Mucosa of descending colon (tissue), 3 donors: ENCODE measurements at places on chromosomes 2 and 18. TPM values are rescaled to one million over a fixed set of nuclear protein-coding genes. Genes with fewer than 3 reads are reported as not detected.

The MRO gene
- total RNA-seq, result 0.48 TPM

The SULT1C2 gene
- 0.52 TPM for total RNA-seq

The EGR4 gene
- not detected for total RNA-seq

The DUSP19 gene
- total RNA-seq, result 2.8 TPM

The CHRNG gene
- not detected for total RNA-seq

The PLEK gene
- total RNA-seq, result 13.8 TPM

The L3MBTL4 gene
- total RNA-seq, result 13.9 TPM

The NOSTRIN gene
- 27.3 TPM for total RNA-seq

The NIFK gene
- 28.5 TPM for total RNA-seq

The PRPF40A gene
- 87.4 TPM for total RNA-seq

The EFEMP1 gene
- 9.5 TPM for total RNA-seq

The ROCK1 gene
- 34.1 TPM for total RNA-seq

The IL1F10 gene
- not detected for total RNA-seq

The LIPG gene
- 42.0 TPM for total RNA-seq

The DOCK10 gene
- 13.3 TPM for total RNA-seq

The USP34 gene
- total RNA-seq, result 132 TPM

The IHH gene
- total RNA-seq, result 91.2 TPM

The PCARE gene
- not detected for total RNA-seq

The MDH1B gene
- 0.26 TPM for total RNA-seq

The CBLN2 gene
- total RNA-seq, result 3.2 TPM

The CFC1 gene
- total RNA-seq, result 0.28 TPM

The RBM43 gene
- total RNA-seq, result 4.1 TPM

The GPR39 gene
- total RNA-seq, result 11.6 TPM

The KCNK3 gene
- total RNA-seq, result 0.92 TPM

The PLA2R1 gene
- 19.1 TPM for total RNA-seq

The EMILIN1 gene
- 42.3 TPM for total RNA-seq

The KCNG3 gene
- total RNA-seq, result 3.2 TPM

The CCL20 gene
- total RNA-seq, result 12.9 TPM

The TMEM247 gene
- not detected for total RNA-seq

The REG1B gene
- total RNA-seq, result not detected

The MC4R gene
- total RNA-seq, result not detected

The NDUFS1 gene
- 132 TPM for total RNA-seq

The TUBB8B gene
- total RNA-seq, result 1.2 TPM

The IL18R1 gene
- total RNA-seq, result 3.9 TPM

The RESP18 gene
- total RNA-seq, result not detected

The LYG1 gene
- not detected for total RNA-seq

The STAT4 gene
- 3.6 TPM for total RNA-seq

The REL gene
- 18.1 TPM for total RNA-seq

The ACOXL gene
- total RNA-seq, result 0.51 TPM

The FOXD4L1 gene
- total RNA-seq, result not detected

The SALL3 gene
- total RNA-seq, result not detected

The FBXO15 gene
- total RNA-seq, result not detected

The ATP8B1 gene
- 175 TPM for total RNA-seq

The CKAP2L gene
- 9.5 TPM for total RNA-seq

The PIAS2 gene
- total RNA-seq, result 56.7 TPM

The GNAL gene
- total RNA-seq, result 4.7 TPM

The RGPD8 gene
- 18.8 TPM for total RNA-seq

The MAB21L4 gene
- total RNA-seq, result 8.1 TPM

The DAPL1 gene
- total RNA-seq, result not detected

The CENPA gene
- total RNA-seq, result 10.1 TPM

The ZNF804A gene
- total RNA-seq, result not detected

The GAREM2 gene
- total RNA-seq, result 8.8 TPM

The TNFAIP6 gene
- total RNA-seq, result 1.1 TPM

The UGT1A9 gene
- total RNA-seq, result 3.6 TPM
